Upper lobe of left lung (tissue), 6 donors: ENCODE measurements at places on chromosomes 2 and 18. TPM values are rescaled to one million over a fixed set of nuclear protein-coding genes. Genes with fewer than 3 reads are reported as not detected.

Gene TMEM18
- total RNA-seq: 19.6 TPM

Gene ALPP
- total RNA-seq: 24.6 TPM

Gene KCNIP3
- 3.7 TPM for total RNA-seq

Gene SCYGR4
- total RNA-seq: not detected

Gene C1QL2
- not detected for total RNA-seq

Gene CYS1
- total RNA-seq: 3.3 TPM

Gene PLGLB1
- 3.7 TPM for total RNA-seq

Gene NOSTRIN
- 37.7 TPM for total RNA-seq

GRCh38 chr2:240894006-240894405 lies 1.9 kb downstream of the MAB21L4 start:
- DNase-seq: peak; percentile 64

DNA sequence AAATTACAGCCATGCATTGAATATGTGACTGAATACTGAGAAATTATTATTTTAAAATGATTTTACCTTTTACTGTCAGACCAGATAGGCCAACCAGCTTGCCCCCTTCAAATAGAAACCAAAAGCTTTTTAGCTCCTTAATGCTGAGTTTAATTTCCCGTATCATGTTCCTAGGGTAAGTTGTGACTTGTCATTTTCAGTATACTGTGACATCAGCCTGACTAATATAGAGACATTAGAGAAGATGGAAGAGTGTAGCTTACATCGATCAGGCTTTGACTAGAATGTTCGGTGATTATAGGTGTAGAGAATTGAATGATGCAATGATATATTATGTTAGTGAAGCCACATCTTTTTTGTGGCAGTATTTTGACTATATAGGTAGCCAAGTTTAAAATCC lies 50.6 kb upstream of the ZEB2 start:
- no peak for DNase-seq

DNA sequence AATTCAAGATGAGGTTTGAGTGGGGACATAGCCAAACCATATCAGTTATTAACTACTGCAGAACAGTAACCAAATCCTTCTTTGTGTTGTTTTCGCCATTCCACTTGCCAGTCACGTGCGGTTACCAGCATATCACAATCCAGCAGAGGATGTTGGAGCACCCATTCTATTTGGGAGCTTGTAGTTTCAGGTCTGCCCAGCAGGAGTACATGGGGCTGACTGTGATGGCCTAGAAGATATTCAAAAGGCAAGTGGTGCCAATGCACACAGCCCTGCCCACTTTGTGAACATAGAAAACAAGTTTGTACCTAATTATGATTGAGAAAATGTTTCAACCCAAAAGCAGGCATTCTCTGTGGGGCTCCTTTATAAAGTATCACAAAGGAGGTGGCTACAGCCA lies 57.0 kb downstream of the ZNF519 start:
- no peak for DNase-seq

- DNase-seq: no peak
Observed at GRCh38 chr2:207683438-207683837, 28.0 kb upstream of the CCNYL1 start.

GRCh38 chr2:217165547-217165946 lies 305.7 kb upstream of the TNP1 start:
- DNase-seq: no peak

- DNase-seq: no peak
Observed at GRCh38 chr2:196172951-196173350, 1.6 kb upstream of the STK17B start.

GRCh38 chr2:4483050-4483449 lies 779.7 kb downstream of the DCDC2C start:
- DNase-seq: no peak

DNA sequence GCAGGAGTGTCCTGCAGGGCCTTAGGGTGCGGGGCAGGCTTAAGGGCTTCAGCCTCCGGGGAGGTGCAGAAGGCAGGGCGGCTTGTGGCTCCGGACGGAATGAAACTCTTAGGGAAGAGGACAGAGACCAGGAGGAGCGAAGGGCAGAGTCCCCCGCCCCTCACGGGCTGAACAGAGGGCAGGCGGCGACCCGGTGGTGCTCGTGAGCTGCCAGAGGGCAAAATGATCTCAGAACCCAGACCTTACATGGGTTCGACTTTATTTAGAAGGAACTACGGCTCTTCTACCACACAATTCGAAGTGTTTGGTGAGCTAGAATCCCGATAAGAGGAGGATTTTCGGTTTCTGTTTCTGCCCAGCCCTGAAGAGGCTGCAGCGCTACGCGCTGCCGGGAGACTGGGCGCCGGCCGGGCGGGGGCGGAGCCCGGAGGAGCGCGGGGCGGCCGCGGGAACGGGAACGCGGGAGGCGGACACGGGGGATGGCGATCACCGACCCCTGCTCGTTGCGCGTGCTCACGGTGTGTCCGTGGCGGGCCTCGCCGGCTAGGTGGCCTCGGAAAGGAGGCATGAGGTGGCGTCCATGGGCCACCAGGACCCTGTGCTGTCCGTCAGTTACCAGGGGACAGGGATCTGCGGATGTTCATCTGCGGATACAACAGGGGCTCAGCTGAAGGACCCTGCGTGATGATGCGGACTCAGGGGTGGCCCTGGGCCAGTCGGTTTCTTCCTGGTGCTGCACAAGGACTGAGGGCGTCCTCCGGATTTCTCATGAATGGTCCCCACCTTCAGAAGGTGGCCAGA lies 4.2 kb upstream of the SP100 start:
- peak; percentile 72 for DNase-seq

GRCh38 chr2:231667496-231667895 lies 40.8 kb upstream of the PTMA start:
- DNase-seq: no peak

GRCh38 chr2:149832324-149832723 lies 244.7 kb upstream of the MMADHC start:
- no peak for DNase-seq

DNA sequence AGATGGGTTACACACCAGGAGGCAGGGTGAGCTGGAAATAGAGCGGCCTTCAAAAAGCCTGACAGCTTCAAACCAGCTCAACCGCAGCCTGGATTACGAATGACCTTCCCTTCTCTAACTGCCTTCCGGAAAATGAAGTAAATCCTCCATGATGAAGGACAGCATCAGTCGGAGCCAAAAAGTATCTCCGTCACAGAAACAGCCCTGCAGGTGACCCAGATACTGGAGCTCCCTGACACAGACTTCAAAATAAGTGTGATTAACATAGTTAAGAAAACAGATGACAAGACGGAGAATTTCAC lies 10.3 kb upstream of the CIB4 start:
- DNase-seq: no peak

DNA sequence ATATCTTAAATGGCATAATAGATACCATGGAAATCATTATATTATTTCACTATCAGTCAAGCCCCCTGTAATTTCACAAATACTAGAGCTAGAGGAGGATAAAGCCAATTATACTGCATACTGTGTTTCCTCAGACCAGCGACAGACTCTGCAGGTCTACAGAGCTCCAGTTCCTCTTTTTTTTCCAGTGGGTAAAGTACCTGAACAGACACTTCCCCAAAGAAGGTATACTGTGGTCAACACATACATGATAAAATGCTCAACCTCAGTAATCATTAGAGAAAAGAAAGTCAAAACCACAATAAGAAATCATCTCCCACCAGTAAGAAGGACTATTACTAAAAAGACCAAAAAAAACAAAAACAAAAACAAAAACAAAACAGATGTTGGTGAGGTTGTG lies 44.6 kb downstream of the SCN7A start:
- DNase-seq: no peak

DNA sequence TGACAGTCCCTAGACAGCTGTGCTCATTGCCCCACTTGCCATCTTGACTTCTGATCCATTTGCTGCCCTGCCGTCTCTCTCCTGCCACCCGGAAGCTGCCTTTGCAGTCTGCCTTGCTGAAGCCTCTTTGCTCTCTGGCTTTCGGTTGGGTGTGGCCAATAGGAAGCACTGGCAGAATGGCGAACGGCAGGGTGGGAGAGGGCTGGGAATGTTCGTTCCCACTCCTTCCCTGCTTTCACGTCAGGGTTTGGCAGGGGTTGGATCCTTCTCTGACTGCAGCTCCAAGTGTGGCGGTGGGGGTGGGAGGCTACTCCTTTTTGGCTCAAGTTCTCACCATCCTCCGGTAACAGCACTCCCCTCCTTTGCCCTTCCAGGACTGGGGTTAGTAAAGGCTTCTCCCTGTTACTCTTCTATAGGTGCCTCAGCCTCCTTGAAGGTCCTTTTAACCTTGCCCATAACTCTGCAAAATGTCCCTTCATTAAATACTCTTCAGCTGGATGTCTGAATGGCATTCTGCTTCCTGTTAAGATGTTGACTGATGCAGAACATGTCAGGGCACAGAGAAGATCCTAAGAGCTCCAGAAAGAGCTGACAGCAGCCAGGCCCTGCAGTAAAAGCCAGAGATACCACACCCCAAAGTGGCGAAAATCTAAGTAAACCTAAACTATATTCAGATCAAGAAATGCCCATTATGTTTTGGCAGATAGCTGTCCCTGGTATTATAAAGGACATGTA lies 299.7 kb downstream of the CDCA7 start:
- no peak for DNase-seq

GRCh38 chr2:157596992-157597681 lies 31.5 kb downstream of the ACVR1C start:
- DNase-seq: peak; percentile 26

DNA sequence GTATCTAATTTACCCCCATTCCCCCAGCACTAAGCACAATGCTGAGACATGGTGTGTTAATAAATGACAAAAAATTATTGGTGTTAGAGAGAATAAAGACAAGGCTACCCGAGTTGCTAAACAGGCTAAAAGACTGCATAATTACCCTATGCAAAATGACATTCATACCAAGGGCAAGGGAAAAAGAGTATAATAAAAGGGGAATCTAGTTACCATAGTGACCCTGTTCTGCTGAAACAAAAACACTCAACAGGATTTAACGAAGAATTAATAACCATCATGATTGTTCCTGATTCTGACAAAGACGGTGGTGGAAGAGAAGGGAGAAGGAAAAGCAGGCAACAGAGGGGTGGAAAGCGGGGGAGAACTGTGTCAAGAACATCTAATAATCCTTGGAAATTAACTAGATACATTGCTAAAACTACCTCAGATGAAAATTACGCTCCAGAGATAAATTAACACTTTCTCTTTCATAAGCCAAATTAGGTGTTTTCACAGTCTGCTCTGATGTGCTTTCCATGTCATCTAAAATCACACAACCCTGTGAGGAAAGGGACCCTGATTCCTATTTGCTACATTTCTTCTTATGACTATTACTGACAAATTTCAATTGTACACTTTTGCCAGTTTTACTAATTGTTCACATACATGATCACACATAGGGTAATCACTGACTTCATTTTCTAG lies 25.5 kb downstream of the TTR start:
- no peak for DNase-seq

GRCh38 chr2:72917877-72918553 lies 696 bp downstream of the EMX1 start:
- DNase-seq: peak; percentile 87

- no peak for DNase-seq
Observed at GRCh38 chr2:196054631-196055030, 14.0 kb downstream of the DNAH7 start.

DNA sequence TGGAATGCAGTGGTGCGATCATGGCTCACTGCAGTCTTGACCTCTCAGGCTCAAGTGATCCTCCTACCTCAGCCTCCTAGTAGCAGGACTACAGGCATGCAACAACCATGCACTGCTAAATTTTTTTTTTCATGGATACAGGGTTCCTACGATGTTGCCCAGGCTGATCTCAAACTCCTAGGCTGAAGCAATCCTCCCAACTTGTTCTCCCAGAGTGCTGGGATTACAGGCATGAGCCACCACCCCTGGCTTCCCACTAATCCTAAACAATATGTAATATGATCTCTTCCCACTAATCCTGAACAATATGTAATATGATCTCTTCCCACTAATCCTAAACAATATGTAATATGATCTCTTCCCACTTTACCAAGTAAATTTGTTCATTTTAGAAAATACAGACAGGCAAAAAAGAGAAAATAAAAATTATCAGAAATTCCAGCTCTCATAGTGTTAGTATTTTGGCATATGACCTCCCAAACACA lies 33.7 kb upstream of the C18orf32 start:
- no peak for DNase-seq

DNA sequence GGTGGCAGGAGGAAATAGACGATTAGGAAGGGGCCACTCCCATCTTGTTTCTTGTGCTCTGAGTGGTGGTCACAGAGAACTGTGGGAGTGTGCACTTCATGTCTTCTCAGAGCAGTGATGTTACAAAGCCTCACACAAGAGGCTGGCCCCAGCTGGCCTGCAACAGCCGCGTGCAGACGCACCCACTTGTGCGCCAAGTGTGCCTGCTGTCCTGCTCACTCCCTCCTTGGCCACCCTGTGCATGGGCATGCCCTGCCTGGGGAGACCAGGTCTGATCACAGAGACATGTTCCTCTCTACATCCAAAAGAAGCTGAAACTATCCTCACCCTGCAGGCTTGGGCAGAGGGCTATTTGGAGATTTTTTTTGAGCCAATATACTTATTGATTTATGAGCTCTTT lies 108.4 kb downstream of the MRO start:
- DNase-seq: no peak

GRCh38 chr2:44392338-44392943 lies 30.7 kb downstream of the CAMKMT start:
- DNase-seq: no peak

DNA sequence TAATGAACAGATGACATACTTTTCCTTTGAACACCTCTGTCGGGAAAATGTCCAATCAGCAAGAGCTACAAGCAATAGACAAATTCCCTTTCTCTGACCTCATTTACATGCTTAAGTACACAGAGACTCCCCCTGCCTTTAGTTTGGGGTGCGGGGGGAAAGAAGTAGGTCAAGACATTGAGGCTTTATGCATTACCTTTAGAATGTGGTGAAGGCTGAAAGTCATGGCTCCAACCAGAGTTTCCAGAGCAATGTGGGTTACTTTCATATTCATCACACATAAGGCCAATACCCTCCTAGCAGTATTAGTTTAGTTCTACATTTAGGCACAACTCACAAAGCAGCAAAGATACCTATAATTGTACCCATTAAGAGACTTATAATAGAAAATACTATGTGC lies 808.3 kb downstream of the NRXN1 start:
- no peak for DNase-seq

DNA sequence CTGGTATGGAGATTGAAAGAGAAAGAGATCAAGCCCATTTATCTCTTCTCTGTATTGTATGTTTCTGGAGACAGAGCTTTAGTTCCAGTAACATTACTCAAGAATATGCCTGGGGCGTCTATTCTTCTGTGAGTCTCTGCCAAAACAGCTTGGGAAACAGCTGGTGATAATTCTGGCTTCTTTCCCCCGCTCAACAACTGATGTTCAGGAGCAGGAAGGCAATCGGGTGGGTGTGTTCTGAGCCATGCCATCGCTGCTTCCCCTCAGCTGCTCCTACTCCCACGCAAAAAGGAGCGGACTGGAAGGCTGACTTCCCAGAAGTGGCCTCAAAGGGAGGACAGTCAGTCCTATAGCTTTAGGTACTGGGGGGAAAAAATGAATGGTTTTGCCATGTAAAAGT lies 695.1 kb downstream of the PLCL1 start:
- no peak for DNase-seq

DNA sequence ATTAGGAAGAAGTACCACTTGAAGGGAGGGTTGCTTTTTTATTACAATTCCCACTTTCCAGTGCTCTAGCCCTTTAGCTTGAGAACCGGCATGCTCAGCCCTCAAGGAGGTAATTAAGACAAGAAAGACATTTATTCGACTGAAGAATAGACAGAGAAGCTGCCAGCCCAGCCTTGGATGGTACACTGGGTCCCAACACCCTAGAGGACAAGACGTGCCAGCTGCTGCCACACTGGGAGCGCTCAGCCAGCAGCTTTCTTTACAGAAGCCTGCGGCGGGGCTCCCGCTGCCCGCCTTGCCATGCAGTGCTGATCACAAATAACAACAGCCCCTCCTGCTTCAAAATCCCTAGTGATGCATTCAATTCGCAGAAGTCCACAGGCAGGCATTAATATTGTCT lies 746.3 kb upstream of the RAB6C start:
- DNase-seq: peak; percentile 58
